ENCODE measurements at places on chromosomes 12 and 14.

DNA sequence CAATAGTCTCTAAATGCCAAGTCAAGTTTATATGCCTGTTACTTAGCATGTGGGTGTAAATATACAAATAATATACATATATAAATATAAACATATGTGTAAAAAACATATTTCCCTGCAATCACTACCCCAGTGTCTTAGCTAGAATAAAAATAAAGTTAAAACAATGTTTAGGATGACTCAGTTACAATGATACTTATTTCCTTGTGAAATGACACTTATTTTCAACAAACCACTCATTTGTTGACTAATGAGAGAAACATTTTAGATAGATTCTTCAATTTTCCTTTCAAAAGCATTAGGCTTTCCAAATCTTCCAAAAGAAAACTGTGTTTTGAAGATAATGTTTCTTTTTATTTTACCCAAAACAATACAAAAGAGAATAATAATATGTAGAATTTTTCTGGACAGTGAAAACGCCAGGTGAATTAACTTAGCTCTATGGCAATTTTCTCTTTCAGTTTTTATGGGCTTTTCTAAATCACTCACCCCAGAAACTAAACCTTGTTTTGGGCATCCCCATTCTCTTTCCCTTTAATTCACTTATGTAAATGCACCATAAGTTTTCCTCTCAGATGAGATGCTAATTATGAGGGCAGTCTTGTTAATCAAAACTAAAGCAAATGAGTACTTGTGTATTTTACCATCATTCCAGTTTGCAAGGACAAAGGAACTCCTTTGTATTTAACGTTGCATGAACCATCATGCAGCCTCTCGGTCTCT lies 465.9 kb downstream of the BCAT1 start:
- no peak for DNase-seq

GRCh38 chr12:129887101-129887500 lies 16.7 kb downstream of the TMEM132D start:
- peak; percentile 66 for DNase-seq

DNA sequence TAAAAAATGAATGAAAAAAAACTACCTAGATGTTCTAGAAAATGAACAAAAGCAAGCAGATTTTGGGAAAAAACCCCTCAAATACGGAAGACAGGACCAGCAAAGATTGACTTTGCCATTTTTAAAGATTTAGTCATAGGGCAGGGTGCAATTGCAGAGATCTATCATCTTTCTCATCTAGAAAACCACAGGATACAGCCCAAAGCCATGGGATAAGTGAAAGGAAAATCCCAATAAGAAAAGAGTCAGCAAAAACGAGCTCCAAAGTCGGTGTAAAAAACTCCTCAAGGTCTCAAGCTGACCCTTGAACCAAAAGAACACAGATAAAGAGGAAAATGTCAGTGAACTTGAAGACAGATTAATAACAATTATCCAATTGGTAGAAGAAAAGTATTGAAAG lies 28.0 kb downstream of the CEP290 start:
- DNase-seq = peak; percentile 37

DNA sequence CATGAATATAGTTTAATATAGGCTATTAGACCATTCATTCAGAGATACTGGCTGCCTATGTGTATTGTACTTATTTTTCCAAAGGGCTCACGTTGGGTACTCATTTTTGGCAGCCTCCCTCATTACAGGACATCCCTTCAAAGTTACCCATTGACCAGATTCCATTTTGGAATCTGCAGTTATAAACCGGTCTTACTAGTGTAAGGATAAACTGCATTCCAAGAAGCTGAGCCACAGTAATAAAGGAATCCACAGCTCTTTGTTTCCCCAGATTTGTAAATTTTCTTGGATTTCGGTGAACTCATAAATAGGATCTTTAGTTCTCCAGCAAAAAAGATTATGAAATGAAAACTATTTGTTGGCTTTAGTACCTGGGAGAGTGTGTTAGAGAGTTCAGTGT lies 18.9 kb upstream of the CFL2 start:
- peak; percentile 63 for DNase-seq

DNA sequence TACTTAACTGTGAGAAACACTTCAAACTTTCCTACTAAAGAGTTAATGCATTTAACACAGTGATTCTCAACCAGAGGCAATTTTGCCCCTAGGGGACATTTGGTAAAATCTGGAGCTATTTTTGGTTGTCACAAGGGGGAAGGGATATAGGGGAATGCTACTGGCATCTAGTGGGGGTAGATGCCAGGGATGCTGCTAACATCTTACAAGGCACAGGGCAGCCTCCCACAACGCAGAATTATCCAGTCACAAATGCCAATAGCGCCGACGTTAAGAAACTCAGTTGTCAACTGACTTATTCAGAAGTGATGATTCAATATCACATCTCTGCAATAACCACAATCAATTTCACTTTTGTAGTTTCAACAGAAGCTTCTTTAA lies 2.0 kb downstream of the EEA1 start:
- peak; percentile 90 for DNase-seq

GRCh38 chr14:95585953-95586620 lies 51.2 kb downstream of the GLRX5 start:
- DNase-seq = no peak

- no peak for DNase-seq
Observed at GRCh38 chr12:117853600-117853999, 115.2 kb downstream of the KSR2 start.

GRCh38 chr14:56808383-56809269 lies 1.7 kb downstream of the OTX2 start:
- no peak for DNase-seq

DNA sequence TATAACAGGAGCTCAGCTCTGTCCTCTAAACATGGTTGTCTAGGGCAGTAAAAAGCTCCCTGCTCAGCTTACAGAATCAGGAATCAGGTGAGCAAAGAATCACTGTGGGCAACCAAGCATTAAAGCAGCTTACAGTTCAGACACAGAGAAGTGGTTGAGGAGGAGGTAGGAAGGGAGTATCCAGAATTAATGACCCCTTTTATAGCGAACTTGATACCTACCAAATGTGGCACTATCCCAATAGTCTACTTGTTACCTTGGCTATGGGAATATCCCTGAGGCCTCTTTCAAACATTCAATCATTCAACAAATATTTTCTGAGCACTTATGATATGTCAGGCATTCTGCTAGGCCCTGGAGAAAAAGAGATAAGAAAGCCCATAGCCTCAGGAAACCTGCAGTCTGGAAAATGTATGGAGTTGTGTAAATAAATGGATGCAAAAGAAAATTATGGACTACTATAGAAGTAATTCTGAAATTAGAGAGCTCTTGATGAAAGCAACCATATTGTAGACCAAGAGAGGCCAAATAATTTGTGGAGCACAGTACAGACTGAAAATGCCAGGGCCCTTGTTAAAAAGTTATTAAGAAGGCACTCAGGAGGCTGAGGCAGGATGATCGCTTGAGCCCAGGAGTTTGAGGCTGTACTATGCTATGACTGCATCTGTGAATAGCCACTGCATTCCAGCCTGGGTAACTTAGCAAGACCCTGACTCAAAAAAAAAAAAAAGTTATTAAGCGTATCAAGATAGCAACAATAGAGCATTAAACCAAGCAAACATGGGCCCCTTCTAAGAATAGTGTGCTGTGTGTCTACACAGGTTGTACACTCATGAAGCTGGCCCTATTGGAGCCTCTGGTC lies 134.0 kb upstream of the CPSF6 start:
- no peak for DNase-seq

- DNase-seq = peak; percentile 81
Observed at GRCh38 chr14:58626431-58626831, 11.3 kb upstream of the DACT1 start.

- DNase-seq = no peak
Observed at GRCh38 chr14:78683206-78683605, 513.0 kb downstream of the NRXN3 start.

GRCh38 chr14:82341261-82341810 lies 807.7 kb upstream of the SEL1L start:
- no peak for DNase-seq

DNA sequence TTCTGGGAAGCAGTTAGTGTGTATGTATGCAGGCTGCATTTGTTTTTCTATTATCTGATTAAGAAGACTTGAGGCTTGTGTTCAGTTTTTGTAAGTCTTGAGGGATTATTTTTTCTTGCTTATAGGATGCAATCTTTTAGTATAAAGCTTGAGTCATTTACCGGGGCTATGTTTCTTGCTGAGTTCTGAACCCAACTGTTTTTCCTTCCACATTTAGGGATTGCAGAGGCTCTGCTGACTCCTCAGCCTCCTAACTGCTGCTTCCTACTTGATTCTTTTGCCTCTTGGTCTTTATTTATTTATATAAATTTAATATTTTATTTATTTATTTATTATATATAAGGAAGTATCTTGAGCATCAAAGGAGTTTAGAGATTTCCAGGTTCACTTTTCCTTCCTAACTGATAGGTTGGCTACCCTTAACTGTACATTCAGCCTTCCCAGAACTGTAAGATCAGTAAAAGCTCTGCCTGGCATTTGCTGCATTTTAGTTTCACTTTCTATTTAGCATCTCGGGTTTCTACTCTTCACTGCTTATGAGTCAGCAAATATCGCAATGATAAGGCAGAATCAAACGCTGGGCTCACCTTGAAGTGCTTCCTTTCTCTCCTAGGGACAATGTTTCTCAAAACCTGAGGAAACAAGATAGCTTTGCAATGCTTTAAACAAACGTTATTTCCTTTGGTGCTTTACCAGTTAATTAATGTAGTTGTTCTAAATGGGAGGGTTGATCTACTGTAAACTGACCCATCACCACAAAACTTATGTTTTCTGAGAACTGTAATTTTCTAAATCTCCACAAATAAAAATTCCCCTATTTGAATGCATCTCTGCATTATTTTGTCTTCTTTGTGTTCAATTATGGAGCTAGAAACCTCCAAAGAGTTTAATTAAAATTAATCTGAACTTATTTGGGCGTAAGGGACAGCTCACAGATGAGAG lies 1183.7 kb upstream of the TMEM132C start:
- peak; percentile 77 for DNase-seq

DNA sequence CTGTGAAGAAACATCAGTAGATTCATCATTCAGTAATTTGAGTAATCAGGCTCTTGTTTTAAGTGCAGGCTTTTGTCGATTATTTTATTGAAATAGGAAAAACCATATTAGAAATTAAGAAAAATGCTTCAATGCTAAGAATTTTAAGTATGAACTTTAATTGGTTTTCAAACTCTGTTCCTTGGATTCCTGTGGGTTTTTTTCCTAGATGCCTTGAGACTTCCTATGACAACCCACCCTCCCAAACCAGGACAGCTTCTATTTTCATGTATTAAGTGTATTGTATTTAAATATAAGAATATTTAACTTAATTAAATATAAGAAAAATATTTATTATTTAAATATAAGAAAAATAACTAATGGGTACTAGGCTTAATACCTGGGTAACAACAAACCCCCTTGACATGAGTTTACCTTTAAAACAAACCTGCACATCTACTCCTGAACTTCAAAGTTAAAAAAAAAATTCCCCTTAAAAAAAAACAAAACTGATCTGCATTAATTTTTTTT lies 3.0 kb downstream of the ARHGAP5 start:
- DNase-seq = peak; percentile 50

DNA sequence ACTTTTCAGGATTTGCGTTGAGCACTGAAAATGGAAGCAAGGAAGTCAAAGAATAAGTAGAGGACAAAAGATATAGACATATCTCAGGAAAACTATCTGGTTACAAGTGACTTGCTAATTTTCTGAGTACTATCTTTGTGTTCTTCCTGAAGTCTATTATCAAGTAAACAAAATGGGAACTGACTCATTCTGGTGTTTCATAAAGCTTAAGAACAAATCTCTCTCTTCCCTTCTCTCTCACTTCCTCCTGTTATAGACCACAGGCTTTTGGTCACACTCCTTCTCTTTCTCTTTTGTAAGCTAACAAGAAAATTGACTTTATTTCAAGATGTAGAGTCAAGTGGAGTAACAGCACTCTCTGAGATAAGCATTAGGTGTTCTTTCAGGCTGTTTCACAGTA lies 406.6 kb upstream of the SYT1 start:
- no peak for DNase-seq

DNA sequence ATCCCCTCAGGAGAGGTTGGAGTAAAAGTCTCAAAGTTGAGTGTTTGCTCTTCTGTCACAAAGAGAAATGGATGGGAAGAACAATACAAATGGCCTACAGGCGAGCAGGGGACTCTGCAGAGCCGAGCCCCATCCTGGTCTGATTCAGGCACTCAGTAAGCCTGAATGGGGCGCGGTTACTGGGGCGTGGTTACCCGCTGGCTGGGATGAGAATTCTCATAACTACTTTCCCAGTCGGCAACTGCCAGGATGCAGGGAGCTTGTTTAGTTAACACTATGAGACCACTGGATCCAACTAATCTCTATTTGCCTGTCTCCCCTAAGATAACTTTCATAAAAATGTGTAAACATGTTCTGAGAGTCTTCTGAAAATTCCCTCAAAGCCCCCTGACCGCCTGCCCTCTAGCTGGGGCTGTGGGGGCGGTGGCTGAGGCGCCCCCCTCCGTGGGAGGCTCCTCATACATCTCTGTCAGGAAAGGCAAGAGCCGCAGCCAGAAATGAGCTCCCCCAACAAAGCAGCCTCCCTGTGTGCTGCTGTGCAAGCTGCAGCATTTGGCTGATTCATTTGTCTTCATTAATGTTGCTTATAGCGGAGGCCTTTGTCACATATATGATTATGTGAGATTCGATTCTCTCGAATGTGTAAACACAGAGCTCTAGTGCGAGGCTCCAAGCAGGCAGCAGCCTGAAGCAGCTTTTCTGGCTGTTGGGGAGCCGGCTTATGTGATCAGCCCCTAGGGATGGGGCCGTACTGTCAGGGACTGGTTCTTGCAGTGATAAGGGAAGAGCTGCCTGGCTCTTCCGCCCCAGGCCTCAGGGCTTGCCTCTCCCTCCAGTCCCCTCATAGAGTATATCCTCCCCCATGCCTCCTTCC lies 126.1 kb upstream of the ARHGAP5 start:
- DNase-seq = peak; percentile 66

DNA sequence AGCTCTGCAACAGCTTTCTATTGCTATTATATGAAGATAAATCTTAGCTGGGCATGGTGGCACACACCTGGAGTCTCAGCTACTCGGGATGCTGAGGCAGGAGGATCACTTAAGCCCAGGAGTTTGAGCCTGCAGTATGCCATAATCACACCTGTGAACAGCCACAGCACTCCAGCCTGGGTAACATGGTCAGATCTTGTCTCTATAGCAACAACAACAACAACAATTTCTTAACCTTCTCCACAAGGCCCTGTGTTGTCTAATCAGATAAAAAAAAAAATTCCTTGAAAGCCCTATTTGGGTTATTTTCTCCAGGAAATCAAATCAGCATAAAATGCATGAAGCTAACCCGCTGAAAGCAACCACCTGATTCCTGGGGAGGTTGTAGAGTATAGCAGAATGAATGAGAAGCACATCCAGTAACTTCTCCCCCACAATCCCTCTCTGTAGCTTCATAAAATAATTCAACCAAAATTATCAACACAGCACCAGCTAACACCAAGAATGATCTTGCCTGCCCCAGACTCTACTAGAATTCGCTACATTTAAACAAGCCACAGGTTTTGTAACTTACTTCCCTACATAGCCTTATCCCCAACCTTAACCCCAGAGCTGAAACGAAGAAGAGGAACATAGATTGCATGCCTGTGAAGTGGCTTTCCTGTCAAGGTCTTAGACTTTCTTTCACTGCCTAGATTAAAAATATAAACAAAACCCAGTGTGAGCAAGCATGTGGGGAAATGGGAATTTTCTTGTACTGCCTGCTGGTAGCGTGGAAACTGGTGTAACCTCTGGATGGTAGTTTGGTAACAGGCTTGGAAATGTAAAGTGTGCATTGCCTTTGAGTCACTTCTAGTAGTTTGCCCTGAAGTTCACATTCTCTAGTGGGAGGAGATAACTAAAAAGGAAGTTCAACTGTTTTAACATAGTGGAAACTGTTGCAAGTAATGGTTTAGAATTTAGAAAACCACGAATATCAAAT lies 6.0 kb upstream of the STK38L start:
- DNase-seq = no peak

Measured in fibroblast of skin of back (primary cell).